ENCODE measurements at places on chromosomes 1 and 21.
A peak's percentile ranks its signal among the peaks of the same experiment; 100 is the strongest.

- no peak for DNase-seq
Observed at GRCh38 chr21:42102991-42103390, 31.9 kb downstream of the UMODL1 start.

DNA sequence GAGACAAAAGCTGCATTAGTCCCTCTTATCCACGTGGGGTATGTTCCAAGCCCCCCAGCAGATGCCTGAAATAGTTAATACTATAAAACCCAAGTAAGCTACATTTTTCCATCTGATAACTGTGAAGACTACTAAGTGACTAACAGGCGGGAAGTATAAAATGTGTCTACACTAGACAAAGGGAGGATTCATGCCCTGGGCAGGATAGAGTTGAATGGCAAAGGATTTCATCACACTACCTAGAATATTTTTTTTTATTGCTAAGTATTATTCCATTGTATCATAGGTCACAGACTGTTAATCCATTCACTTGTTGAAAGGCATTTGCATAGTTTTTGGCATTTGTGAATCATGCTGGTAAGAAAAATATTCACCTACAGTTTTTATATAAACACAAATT, 26.4 kb upstream of the CFHR4 start:
- no peak for DNase-seq

- no peak for DNase-seq
Observed at GRCh38 chr1:242128951-242129502, 130.1 kb upstream of the MAP1LC3C start.

GRCh38 chr1:210085359-210085758, 147.2 kb upstream of the SERTAD4 start:
- no peak for DNase-seq

DNA sequence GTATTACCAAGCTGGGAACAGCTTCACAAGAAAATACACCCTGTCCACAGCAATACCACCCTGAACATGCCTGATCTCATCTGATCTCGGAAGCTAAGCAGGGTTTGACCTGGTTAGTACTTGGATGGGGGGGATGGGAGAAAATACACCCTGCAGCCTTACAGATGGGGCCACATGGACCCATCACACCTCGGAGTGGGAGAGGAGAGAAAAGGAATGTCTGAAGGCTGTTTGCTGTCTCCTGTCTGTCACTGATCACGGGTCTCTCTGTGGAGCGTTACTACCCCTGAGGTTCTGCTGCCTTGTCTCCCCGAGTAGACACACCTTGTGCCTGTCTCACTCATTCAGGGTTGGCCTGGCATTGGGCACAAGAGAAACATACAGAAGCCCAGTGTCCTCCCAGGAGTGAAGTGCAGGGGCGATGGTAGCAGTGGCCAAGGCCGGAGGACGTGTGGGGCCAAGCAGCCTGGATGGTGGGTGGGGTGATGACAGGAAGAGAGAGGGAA, 48.0 kb downstream of the TEX35 start:
- no peak for DNase-seq

DNA sequence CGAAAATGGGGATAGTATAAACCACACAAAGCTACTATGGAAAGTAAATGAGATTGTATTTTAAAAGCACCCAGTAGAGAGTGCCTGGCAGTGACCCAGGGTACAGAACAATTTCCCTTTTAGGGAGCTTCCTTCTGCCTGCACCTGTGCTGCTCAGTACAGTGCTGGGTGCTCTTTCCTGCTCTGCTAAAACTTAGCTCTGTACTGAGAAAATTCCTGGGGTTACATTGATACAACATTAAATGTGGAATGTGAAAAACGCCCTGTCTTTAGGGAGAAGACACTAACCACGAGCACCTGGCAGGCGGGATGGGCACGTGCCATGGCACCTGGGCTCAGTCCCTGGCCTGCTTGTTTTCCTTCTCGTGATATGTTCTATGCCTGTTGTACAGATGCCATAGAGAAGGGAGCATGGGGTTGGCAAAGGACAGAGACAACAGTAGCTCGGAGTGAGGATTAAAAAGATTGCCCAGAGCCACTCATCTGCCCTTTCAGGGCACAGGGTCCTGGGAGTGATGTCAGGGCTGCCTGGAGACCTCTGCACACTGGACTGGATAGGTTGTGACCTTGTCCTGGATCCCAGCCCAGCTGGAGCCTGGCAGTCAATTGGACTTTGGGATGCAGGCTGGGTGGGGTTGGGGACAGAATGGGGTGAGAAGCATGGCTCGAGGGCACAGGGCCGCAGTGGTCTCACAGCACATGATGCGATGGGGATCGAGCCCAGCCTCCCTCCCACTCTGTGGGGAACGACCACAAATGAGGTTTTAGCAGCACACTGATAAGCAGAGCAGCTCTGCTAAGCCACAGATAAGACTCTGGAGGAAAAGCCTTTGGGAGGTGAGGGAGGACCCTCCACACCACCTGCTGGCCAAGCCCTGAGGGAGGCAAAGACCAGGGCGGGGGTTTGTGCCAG, 4.2 kb downstream of the SPATA46 start:
- DNase-seq: no peak

DNA sequence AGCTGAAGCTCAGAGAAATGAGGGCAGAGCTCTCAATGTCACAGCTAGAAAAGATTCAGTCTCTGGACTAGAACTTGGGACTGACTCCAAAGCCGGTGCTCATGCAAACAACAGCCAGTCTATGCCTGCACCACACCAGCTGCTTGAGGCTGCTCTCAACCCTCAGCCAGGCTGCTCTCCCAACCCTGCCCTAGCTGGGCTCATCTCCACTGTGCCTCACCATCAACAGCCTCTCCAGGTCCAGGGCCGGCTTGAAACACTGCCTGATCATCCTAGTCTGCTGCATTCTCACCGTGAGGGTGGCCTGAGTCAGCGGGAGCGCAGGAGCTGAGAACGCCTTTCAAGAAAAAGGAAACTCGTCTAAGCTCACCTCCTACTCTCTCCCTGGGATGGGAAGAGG, 94.5 kb downstream of the PTPRU start:
- no peak for DNase-seq

- DNase-seq: no peak
Observed at GRCh38 chr1:213457186-213457585, 406.1 kb downstream of the RPS6KC1 start.

GRCh38 chr1:113467991-113468390, 77.7 kb downstream of the MAGI3 start:
- DNase-seq: no peak

- peak; percentile 76 for DNase-seq
Observed at GRCh38 chr1:30756545-30757351, 826 bp downstream of the LAPTM5 start.

DNA sequence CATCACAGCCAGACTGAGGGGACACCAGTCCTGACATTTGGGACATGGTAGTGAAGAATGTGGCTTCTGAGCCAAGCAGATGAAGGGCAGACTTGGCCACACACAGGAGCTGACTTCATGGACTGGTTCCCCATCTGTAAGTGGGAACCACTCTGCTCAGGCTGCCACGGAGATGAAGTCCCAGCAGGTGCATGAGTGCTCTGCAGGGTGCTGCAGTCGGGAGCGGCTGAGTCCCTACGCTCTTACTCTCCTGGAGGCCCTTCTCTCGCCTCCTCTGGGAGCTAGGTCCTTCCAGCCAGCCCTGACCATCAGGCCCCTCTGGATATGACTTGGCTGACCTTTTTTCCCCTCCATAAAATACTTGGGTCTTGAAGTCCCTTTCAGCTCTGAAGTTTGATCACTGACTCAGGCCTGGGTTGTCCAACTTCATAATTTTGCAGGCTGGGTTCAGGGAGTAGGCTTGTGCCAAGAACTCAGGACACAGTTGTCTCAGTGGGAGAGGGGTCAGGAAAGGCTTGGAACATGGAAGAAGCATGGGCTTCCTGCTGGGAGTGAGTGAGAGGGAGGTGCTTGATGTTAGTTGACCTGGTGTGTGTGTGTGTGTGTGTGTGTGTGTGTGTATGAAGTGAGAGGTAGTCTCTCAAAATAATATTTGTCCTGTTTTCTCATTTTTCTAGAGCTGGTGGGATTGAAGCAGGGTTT, 21.0 kb upstream of the EPS8L3 start:
- no peak for DNase-seq

DNA sequence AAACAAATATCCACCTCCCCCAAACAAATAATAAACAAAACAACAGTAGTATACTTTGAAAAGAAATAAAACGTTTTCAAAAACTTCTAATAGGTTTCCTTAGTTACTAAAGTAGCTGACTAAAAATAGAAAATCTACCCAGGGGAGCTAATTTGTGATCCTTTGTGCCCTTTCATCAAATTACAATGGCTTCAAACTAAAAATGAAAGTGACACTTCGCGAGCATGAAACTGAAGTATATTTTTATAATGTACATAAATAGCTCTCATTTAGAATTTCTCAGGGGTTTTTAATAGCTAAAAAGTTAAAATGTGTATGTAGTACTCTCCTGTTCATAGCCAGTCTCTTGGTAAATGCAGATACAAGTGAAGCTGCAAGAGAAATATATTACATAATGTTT, 78.4 kb downstream of the BRINP3 start:
- no peak for DNase-seq

DNA sequence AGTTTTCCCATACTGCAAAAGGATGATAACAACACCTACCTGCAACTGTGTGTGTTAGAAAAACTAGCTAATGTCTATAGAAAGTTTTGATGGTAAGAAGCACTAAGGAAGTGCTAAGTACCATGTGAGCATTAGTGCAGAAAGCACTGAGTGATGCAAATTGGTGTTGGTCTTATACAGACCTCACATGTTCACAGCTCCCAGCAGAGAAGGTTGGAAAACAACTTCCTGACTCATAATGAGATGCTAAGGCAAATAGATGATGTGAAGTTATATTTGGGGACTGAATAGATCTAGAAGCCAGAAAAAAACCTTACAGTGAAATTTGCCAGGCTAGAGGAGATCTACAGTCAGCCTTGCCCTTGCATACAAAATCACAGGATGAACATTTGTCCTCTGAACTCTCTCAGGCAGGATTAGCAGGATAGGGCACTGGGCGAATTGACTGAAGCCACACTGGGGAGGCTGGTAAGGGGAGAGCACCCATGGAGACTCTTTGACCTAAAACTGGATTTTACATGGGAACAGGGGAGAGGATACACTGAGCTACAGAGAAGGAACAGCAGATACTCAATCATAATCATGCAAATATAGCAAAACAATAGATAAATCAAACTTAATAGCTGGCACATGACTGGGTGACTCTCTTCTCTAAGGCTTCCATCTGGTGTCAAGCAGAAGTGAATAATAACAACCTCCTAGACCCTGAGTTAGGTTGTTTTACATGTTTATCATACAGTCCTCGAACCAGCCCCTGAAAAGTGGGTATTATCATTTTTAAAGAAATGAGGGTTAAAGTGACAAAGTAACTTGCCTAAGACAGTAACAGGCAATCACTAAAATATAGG, 61.3 kb downstream of the ASTN1 start:
- no peak for DNase-seq

GRCh38 chr1:227124473-227124872, 184.4 kb downstream of the COQ8A start:
- no peak for DNase-seq

GRCh38 chr1:20430355-20431175, 55.4 kb downstream of the CAMK2N1 start:
- DNase-seq: no peak

- DNase-seq: no peak
Observed at GRCh38 chr21:28758042-28758882, 234.4 kb downstream of the LTN1 start.

DNA sequence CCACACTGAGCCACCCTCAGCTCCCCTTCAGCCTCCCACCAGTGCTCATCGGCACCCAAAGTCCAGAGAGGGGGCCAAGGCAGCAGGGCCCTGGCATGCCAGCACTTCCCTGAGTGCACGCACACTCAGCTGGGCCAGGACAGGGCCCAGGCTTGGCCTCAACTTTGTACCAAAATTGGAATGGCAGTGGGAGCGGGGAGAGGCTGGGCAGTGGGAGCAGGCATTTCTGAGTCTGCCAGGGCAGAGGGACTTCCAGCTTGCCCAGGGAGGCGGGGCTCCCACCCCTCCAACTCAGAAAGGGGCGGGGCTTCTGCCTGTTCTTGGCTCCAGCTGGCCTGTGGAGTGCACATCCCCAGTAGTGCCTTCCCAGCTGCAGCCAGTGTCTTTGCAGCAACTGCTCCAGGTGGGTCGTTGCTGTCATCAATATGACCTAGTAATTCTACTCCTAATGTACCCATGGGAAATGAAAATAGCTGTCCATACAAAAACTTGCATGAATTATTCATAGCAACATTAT, 10.3 kb upstream of the SNX7 start:
- DNase-seq: no peak

DNA sequence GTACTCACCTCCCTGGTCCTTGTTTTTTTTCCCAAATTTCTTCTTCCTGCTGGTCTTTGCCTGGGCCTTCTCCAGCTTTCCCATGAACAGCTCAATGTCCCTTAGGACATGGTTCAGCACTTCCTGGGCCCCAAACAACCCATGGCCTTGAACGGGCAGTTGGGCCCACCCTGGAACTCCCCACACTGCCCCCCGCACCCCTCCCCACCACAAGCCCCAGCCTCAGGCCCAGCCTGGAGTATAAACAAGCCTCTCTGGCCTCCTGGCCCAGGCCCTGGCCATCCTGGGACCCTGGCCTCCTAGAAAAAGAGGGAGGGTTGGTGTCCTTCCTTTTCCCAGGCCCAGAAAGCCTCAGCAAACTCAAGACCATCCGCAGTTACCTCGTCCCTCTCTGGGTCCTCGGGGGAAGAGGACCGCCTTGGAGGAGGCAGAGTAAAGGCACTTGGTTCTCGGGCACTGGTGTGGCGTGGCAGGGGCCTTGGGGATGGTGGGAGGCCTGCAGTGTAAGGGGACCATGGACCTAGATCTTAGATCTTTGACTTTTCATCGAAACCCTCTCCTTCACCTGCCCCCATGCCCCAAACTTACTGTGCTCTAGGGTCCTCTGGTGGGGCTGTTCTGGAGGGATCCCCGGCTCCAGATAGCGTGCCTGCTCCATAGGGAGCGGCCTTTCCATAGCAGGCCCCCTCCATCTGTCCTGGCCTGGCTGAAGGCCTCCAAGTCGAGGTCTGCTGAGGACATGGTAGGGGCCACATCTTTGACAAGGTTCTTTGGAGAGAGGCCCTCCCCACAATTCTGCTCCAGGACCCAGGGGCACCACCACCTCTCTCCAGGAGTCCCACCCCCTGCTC, 5.6 kb downstream of the EPS8L3 start:
- DNase-seq: no peak

- DNase-seq: no peak
Observed at GRCh38 chr1:38997901-38998190, 6.8 kb downstream of the AKIRIN1 start.

GRCh38 chr1:78649628-78650027, at the start of gene IFI44:
Gene IFI44, plus strand, starts transcription at chr1:78649831. Its CDS starts 365 bp downstream, at chr1:78650196.
- no peak for DNase-seq

- DNase-seq: no peak
Observed at GRCh38 chr1:183622013-183622412, 13.6 kb downstream of the ARPC5 start.

GRCh38 chr1:6358757-6359201, 34.8 kb downstream of the ACOT7 start:
- DNase-seq: peak; percentile 45

DNA sequence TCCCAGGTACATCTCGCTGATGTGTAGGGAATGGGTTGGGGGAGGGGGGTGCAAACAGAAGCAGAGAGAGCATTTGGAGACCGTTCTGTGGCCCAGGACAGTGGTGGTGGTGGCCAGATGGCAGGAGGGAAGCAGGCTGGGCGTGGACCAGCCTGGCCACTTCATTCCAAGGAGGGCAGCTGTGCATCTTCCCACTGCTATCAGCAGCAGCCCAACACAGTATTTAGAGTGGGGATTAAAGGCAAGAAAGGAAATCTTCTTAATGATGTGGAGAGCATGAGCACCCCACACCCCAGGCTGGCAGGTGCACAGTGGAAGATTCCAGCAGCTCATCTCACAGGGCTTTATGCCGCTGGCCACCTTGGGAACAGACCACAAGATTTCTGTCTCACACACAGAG, 198.7 kb downstream of the NPHP4 start:
- DNase-seq: no peak

Measured in SW 1271 (cell line).